ENCODE measurements at places on chromosomes 7 and 10. TPM values are rescaled to one million over a fixed set of nuclear protein-coding genes. Genes with fewer than 3 reads are reported as not detected.

GRCh38 chr10:5812283-5813090 lies 747 bp downstream of the GDI2 start:
- peak; percentile 54 for DNase-seq

DNA sequence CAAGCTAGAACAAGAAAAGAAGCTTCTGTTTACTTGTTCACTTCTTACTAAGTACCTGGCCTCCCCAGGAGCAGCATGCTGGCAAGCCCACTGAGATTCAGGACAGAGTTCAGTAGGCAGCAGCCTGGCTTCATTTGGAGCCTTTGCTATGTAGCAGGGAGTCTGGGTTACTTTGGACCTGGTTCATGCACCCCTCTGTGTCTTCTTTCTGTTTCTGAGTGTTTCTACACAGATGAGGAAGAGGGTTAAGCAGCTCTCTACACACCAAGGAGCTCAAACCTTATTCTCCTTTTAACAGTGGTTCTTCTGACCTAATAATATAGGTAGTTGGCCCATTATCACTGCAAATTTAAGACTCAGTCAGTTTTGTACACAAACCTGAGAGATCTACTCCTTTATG lies 152.9 kb downstream of the ARID5B start:
- DNase-seq = no peak

DNA sequence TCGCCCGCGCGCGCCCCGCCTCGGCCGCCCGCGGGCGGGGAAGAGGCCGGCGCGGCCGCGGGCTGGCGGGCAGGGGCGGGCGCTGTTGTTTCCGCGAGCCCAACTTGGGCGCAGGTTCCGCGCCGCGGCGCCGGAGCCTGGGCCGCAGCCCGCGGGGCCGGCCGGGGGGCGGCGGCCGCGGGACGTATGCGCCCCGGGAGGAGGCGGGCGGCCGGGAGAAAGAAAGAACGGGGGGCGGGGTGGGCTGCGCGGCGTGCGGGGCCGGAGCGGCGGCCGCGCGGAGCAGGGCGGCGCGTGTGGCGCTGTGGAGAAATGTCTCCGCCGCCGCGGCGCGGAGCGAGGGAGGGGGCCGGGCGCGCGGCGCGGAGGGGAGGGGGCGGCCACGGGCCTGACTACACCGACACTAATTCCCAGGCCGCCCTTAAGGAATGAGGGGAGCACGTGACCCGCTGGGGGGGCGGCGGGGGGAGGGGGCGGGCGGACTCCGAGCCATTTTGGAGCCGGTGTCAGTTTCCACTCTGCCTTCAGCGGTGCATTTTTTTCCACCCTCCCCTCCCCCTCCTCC lies at the start of gene BMI1:
TSS of gene BMI1 (plus strand) at position 509 of the 565 bp plus-strand sequence. CDS start 5,351 bp downstream, outside the sequence.
- peak; percentile 62 for DNase-seq

SPDYE8 gene
- not detected for total RNA-seq

DNA sequence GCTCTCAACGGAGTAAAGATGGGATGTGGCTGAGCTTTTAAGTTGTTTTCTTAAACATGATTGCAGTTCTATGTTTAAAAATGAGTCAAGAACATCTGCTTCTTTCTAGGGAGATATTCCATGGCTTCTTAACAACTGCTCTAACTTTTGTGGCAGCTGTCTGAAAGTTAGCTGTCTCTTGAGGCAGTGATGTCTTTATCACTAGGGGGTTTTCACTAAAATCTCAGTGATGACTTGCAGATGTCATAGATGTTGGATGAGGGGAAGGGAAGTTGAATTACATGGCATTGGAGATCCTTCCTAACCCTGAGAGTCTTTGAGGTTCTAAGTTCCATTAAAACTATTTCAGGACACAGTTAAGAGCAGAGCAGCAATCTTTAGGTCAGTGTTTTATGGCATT lies 43.5 kb downstream of the PRKG1 start:
- DNase-seq = no peak

GRCh38 chr7:148983200-148984146 lies 44.8 kb downstream of the PDIA4 start:
- peak; percentile 91 for DNase-seq

MACC1 gene
- 0.39 TPM for total RNA-seq

GRCh38 chr7:149422162-149422913 lies 38.5 kb downstream of the ZNF777 start:
- DNase-seq = peak; percentile 72

DNA sequence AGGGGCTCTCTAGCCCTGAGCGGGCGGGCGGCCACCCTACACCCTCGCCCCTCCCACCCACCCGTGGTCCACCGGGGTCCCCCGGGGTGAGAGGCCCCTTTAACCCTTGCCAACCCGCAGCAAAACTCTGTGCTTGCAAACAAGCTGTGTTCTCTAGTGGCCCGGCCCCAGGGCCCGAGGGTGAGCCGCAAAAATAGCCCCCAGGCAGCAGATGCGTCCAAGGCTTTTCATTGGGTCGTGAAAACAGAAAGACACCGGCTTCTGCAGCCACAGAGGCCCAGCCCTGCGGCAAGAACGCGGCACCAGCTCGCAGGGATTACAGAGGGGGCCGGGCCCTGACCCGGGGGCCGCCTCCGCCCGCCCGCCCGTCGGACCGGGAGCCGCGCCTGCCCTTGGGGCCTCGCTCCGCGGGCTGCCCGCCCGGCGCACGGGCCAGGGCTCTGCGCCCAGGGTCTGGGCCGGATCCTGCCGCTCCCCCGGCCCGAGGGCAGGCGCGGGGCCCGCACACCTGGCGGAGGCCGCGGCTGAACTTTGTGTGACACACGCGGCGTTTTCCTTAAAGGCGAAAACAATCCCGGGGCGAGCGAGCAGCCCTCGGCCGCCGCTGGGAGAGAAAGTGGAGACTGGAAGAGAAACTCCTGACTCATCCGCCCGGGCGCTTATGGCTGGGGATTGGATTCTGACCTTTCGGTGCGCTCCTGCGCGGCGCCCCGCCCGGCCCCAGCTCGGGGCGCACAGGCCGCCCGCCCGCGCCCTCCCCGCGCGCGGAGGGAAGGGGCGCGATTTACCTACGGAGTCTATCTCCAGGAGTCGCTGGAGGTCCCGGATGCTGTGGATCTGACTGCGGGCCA lies 2.8 kb downstream of the PDGFA start:
- no peak for DNase-seq

C10orf95 gene
- not detected for total RNA-seq

GRCh38 chr7:17448479-17449423 lies 150.3 kb downstream of the AHR start:
- no peak for DNase-seq

BLNK gene
- not detected for total RNA-seq

GRCh38 chr7:107708956-107709355 lies 35.0 kb upstream of the CBLL1 start:
- DNase-seq = no peak

DNA sequence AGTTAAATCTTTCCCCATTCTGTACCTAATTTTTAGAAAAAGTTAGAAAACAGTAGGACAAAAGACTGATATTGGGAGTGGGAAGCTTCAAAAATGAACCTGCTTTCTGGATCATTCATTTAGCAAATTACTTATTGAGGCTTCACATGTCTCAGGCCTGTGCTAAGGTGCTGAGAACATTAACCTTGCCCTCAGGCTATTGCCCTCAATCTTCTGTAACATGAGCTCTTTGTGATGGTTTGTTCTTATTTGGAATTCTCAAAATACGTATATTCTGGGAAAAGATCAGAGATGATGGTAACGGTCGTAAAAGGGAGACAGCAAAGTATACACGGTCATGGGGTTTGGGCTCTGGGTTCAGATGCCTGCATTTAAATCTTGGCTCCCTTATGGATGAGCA lies 39.5 kb upstream of the PRKG1 start:
- DNase-seq = no peak

GRCh38 chr10:125024497-125025234 lies 82.7 kb downstream of the ZRANB1 start:
- no peak for DNase-seq

ACBD7 gene
- 5.2 TPM for total RNA-seq

FEZF1 gene
- not detected for total RNA-seq

DNA sequence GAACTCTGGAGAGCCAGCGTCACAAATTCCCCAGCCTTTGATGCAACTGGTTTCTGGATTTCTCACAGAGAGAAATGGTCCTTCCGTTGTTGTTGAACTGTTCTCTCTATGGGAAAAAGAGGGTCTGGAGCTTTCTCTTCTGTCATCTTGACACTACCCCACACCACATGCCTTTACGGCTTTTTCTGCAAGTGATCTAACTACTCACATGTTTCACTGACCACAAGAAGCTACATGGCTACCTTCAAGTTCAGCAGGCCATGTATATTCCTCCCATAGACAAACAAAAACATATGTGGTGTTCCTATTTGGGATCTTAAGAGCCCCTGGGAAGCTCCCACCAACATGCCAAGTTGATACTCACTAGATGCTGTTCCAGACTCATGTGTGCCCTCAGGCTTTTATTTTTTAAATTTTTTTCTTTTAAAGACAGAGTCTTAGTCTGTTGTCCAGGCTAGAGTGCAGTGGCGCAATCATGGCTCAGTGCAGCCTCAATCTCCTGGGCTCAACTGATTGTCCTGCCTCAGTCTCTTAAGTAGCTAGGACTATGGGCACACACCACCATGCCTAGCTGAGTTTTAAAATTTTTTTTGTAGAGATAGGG lies 72.0 kb downstream of the RNF216 start:
- no peak for DNase-seq

GRCh38 chr7:7188091-7188490 lies 5.7 kb downstream of the C1GALT1 start:
- no peak for DNase-seq

GRCh38 chr7:88218429-88218745 lies 1.5 kb downstream of the SRI start:
- DNase-seq = no peak

- no peak for DNase-seq
Measured at GRCh38 chr7:158228986-158229385, 358.6 kb downstream of the PTPRN2 start.

LRRC4 gene
- total RNA-seq = 0.50 TPM

- no peak for DNase-seq
Measured at GRCh38 chr7:72035266-72035665, 376.9 kb downstream of the CALN1 start.

DNA sequence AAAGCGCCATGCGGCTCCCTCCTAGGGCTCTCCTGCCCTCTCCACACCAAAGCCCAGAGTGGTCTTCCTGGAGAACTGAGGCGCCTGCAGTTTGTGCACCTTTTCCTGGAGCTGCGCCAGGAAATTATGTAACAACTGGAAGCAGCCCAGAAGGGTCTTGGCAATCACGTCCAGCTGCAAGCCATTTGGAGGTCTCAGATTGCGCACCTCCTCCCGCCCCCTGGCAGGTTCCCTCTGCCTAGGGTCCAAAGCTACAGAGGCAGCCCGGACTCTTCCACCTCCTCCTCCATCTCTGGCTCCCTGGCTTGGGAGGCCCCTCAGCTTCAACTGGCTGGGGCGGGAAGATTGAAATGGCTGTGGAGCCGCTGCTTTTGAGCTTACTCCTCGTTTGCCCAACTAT lies 34.0 kb upstream of the SFTPD start:
- DNase-seq = no peak

GRCh38 chr10:53209944-53210611 lies 437.5 kb upstream of the MBL2 start:
- DNase-seq = no peak

DNA sequence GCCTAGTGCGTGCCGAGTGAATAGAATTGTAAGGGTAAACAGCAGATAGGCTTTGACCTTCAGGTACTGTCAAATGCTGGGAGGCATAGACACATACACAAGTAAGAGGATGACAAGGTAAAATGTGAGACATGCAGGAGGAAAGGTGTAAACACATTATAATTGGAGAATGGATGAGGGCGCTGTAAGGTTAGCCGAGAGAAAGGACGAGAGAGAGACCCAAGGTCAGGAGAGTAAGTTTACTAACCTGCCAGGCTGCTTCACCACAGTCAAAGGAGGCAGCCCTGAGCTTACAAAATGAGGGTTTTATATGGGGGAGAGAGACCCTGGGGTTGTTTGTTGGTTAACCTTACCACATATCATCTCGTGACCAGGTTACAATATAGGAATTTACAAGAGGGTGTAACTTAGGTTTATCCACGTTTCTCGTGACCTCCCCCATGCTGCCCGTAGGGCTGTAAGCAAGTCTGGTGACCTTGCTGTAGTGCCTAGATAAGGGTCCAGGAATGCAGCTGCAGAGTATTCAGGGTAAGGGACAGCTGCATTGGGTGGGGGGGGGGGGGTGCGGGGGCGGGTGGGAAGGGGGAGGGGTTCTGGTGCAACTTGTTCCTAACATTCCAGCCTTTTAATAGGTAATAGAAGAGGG lies 17.9 kb downstream of the SCIN start:
- DNase-seq = no peak

DRGX gene
- total RNA-seq = not detected

POLD2 gene
- 134 TPM for total RNA-seq

OPN1SW gene
- not detected for total RNA-seq

DNA sequence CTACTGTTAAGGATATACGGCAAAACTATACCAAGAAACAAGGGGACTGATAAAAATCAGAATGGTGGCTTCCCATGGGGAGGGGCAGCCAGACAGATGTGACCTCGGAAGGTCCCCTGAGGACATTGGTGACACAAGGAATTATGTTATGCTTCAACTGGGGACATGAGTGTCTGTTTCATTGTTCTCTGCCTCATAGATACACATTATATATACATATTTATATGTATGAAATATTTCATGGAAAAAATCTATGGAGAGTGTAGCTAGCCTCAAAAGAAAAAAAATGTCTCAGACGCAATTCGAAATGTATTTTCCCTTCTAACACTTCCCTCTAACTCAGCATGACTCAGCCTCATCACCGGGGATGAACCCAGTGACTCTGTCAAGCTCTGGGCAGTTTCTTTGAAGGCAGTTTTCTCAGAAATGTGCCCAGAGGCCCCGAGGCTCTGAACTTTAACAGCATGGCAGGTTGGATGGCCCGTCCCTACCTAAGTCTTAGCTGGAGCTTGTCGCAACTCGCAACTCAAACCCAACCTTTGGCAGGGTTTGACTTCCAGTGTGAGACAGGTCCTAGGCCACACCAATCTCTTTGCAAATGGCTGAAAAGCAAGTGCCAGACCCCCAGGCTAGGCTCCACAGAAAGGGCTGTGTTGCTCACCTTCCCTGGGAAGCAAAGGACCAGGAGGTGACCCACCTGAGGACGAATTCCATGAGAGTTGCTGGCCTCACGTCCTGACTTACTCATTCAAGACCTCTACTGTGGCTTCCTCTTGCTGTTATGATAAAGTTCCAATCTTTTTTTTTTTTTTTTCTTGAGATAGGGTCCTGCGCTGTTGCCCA lies 86.9 kb downstream of the CARD11 start:
- peak; percentile 66 for DNase-seq

FAM53B gene
- total RNA-seq = 21.8 TPM

NKX1-2 gene
- not detected for total RNA-seq

DNA sequence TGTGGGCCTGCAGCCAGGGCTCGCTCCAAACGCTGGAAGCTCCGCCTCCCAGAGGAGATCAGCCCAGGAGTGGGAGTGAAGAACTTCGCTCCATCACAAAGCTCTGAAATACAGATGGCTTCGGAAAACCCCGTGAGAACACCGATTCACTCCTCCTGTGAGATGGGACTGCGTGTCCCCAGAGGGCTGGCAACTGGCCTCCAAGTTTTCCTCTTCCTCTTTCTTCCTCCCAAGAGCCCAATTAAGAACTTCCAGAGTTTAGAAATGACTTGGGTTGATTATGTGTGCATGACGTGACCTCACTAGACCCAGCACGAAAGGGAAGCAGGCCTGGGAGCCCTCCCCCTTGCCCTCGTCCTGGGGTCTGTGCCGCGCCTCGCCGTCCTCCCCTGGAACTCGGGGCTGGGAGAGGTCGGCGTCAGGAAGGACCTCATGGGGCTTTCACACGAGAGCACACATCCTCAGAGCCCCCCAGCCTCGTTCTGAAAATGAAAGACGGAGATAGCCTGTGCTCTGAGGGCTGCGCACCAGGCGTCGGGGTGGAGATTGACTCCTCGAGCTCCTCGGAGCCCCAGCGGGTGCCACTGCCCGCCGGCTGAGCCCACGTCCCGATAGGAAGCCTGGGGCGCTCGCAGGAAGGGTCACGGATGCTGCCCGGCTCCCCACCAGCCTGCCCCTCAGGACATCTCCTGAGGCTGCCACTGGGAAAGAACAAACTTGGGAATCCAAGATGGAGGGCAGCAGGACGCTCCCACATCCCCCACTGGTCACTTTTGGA lies 37.8 kb downstream of the PTPRN2 start:
- DNase-seq = no peak

Data from activated CD8-positive, alpha-beta T cell treated with anti-CD3 and anti-CD28 coated beads, Interleukin-2, amount 10 ng/mL, durations not matched to agents 7 days and 5 days (primary cell).